ENCODE measurements at places on chromosomes 7 and 10.

DNA sequence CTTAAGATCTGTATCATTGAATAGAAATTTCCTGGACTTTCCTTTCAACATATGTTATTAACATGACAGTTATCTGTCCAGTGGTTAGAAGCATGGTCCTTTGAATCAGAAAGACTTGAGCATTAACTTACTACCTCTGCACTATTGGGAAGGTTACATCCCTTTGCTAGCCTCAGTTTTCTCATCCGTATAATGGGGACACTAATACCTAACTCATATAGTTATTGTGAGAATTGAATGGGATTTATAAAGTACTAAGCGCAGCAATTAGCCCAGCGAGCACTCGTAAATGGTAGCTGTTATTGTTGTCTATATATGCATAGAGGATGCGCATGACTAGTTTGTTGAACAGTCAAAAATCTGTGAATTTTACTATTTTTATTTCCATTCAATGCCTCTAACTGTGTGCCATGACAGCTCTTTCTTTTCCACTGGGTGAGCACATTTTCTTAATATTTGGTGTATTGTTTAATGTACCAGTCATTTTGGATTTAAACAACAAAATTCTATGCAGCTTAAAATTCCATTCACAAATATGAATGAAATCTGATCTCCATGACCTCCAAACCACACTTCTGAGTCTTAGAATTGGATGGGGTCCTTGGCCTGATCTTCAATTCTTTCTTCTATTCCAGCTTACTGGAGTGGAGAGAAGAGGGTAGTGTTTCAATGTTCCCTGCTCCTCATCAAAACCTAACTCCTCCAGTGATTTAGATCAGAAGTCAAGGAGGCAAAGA lies 65.0 kb downstream of the CACNB2 start:
- DNase-seq = no peak

- peak; percentile 68 for DNase-seq
Observed at GRCh38 chr10:110600487-110601101, 33.1 kb downstream of the SMC3 start.

GRCh38 chr10:104076743-104077160 lies 8.9 kb downstream of the COL17A1 start:
- peak; percentile 8 for DNase-seq

GRCh38 chr10:79244841-79245504 lies 102.3 kb upstream of the PPIF start:
- peak; percentile 95 for DNase-seq

DNA sequence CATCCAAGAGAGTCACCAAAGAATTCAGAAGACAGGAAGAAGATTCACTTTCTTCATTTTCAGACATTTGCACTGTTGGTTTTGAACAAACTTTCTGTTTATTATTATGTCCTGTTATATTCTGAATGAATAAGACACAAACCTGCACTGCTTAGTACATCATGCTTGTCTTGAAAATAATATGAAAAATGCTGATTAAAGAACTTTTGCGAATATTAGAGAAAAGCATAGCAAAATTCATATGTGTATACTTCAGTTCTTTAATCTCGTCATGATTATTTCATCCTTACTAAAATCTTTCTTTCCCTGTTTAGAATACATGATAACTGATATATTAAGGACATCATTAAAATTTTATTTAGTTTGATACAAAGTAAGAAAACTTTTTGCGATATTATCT lies 504.1 kb downstream of the POM121L12 start:
- no peak for DNase-seq

DNA sequence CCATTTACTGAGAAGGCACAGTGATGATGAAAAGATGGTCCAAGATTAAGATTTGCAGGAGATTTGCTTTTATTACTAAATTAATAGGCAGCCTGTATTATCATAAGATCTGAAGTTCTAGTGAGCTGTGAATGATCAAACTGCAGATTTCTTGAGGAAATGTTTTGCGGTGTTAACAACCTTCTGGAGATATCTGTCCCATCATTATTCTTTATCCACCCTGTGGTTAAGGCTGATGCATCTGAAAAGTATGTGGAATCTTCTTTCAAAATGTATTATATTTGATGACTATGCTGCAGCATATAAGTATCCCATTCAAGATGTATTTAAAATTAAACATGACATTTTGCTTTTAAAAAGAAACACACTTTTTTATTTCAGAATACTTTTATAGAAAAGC lies 150.3 kb downstream of the POLR1F start:
- DNase-seq = no peak

DNA sequence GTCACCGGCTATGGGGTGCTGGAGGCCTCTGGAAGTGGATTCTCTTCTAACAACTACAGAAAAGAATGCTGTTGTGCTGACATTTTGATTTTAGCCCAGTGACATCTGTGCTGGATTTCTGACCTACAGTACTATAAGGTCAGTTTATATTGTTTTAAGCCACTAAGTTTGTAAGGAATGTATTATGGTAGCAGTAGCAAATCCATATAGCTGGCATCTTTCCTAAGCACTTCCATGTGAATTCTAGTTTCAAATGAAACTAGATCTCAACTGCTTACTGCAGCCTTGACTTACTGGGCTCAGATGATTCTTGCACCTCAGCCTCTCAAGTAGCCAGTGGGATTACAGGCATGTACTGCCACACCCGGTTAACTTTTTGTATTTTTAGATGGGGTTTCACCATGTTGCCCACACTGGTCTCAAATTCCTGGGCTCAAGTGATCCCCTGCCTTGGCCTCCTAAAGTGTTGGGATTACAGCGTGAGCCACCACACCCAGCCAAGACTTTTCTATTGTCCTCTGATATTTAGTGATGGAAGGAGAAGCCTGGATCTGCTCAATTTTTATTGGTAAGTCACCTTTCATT lies 414.0 kb downstream of the PHTF2 start:
- DNase-seq = no peak

GRCh38 chr7:20519645-20520044 lies 95.8 kb upstream of the ABCB5 start:
- DNase-seq = no peak

DNA sequence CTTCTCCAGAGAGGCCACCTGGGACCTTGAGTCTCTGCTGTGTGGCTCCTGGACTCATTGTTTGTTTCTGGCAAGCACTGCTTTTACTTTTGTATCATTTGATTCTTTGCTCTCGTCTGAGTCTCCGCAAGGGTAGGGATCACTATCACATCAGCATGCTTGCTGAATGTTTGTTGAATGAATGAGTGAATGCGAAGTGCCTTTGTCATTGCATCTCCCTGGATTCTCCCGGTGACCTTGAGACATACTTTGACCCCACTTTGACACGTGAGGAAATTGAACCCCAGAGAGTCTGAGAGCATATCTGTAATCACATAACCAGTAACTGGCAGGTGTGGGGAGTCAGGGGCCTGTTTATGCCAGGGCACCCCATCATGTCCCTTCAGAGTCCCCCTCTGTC lies 92.8 kb downstream of the ZMIZ1 start:
- DNase-seq = no peak

DNA sequence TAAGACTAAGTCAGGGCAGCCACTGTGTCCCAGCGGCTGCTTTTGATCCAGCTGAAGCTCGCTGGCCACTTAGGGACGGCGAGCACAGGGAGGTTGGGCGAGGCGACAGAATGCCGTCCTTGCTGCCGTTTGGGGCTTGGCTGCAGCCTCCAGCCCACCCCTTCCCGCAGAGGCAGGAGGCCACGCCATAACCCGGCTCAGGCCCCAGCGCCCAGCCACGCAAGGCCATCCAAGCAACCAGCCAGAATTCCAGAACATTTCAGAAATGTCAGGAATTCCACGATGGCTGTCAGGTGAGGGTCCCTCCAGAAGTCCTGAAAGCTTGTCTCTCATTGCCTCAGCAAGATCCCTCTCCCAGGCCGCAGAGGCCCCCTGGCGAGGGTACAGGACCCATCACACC lies 479.1 kb upstream of the FOXK1 start:
- DNase-seq = no peak

GRCh38 chr10:127073666-127074065 lies 122.7 kb downstream of the INSYN2A start:
- no peak for DNase-seq

DNA sequence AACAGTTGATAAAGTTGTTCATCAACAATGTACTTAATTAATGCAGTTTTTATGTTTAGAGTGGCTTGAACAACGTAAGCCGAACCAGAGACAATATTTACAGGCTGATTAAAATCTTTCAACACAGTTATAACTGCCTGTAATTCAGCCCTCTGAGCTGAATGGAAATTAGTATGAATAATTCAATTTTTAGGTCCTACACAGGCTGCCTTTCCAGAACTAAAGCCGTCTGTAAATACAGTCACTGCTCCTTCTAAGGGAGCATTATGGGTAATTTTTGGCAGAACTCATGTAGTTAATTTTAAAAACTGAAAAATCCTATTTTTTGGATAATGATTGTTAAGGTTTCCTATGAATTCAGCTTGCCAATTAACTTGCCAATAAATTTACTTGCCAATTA lies 2.6 kb upstream of the GIMAP4 start:
- no peak for DNase-seq

GRCh38 chr7:132519936-132520335 lies 56.3 kb downstream of the PLXNA4 start:
- DNase-seq = peak; percentile 62

DNA sequence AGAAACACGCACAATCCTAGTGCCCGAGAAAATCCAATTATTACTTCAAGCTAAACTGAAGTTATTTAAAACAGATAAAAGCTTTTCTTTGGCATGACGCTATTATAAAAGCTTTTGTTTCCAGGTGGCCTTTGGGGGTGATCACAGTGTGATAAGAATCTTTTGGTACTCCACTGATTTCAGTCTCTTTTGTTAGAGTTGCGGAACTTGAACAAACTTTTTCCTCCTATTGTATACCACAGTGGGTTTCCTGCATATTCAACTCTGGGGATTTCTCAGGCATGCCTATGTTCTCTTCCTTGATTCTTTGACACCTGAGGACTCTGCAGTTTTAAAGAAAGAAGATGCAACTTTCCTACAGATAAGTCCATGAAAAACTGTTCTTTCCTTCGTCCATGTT lies 99.7 kb upstream of the PITRM1 start:
- DNase-seq = no peak

DNA sequence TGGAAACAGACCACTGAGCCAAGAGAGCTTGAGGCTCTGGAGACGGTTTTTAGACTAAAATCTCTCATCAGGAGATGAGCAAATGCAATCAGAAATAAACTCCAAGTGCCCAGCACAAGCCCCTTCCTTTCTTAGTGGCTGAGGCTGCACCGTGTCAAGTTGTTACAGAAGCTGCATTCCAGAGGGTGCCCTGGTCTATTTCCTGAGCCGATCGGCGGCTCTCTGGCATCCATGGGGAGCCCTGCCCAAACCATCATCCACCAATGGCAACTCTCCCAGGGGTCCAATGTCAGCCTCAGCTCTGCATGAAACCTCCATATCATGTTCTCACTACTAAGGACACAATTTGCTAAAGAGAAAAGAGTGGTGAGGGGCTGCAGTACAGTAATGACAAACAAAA lies 89.6 kb downstream of the SVIL start:
- DNase-seq = no peak

DNA sequence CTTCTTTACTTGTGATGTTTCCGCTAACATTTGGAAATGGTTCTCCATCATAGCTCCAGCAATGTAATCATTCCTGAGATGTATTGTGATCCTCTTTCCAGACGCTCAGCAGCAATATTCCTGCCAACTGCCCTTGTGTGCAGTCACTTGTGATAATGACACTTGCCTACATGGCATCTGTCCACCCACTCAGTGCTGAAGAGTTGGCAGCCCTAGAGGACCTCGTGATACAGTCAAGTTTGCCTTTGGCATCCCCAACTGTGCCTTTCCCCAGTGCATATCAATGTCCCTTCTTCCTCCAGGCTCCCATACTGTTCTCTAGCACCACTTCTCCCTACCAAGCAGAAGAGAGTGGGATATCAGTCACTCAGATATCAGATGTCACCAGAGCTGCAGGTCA lies 64.9 kb downstream of the MYOF start:
- no peak for DNase-seq

DNA sequence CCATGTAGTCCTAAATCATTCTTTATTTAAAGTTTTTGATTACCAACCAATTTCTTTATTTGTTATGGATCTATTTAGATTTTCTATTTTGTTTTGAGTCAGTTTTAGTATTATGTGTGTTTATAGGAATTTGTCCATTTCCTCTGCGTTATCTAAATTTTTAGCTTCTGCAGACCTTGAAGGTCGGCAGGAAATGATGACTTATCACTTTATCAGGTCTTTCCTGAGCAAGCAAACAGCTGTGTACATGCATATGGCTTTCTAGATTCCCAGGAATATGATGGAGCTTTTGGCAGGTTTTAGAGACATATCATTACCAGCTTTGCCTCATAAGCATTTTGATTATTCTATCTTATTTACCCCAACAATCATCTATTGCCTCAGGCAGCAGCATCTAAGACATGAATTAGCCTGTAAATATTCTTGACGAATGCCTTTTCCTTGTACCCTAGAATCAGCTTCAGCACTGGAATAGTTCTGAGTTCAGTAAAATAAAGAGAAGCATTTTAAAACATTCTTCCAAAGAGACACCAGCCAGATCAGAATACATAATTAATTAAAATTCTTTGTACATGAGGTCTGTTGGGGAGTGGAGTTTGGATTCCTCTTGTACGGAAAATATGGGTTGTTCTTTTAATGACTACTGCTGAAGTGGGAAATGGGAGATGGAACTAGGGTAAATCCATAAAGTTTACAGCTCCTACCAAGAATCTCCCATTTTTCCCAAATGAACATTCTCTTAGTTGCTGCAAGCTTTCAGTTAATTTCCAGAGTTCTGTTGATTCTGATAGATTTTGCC lies 408.8 kb upstream of the SEMA3C start:
- no peak for DNase-seq

GRCh38 chr7:13627455-13627854 lies 362.0 kb downstream of the ETV1 start:
- no peak for DNase-seq

DNA sequence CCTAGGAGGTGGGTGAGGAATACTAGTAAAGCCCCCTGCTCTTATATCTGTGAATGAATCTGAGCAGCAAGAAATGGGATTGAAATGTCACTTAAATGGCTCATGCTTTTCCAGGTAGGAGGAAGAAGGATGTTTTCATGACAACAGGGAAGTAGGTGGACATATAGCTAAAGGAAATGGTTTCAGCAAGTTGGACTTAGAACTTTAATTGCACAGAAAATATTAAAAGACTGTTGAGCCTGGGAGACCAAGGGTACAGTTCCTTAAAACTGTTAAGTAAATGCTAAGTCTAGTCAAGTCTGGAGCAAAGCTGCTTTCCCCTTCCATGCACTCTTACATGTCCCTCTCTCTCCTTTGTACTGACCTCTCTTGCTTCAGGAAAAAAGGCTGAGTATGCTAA lies 301.3 kb downstream of the HGF start:
- no peak for DNase-seq
